Activated naive CD8-positive, alpha-beta T cell treated with anti-CD3 and anti-CD28 coated beads, Interleukin-2, amount 50 U/mL, for 16 hours (primary cell): ENCODE measurements at places on chromosomes 1 and 21.

- DNase-seq: no peak
These were observed 36.8 kb upstream of the DUSP10 start for GRCh38 chr1:221778535-221779142.

DNA sequence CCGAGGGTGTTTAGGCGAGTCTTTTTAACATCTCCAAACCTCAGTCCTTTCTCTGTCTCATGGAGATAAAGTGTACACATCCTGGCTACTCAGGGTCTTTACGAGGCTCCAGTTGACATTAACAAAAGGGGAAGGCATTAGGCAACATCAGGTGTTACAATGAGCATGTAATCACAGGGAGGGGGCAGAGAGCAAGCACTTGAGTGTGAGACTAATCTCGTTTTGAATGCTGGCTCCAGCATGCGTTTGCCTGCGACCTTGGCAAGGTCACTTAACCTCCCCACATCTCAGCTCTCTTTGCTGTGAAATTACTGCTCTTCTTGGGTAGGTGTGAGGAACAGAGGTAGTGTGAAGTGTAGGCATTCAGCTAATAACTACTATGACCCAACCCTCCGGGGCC lies 3.1 kb downstream of the TNNT2 start:
- no peak for DNase-seq

DNA sequence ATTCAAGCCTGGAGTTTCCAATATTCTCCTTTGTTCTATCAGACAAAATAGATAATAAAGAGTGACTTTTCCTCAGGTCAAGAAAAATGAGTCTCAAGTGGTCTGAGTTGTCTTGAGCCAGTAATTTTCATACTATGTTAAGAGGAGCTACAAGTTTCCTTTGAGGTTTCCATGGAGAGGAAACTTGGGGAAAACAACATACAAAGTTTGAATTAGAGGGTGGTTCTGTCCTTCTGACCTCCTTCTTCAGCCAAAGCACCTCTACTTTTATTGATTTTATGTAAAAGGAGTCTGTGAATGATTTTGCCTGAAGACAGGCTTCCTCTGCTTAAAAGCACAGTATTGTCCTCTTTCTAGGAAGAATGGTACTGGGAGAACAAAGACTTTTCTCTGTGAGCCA lies 497.2 kb upstream of the PKN2 start:
- DNase-seq: no peak

- DNase-seq: no peak
These were observed 82.9 kb downstream of the SSBP3 start for GRCh38 chr1:54323324-54323739.

GRCh38 chr1:221648201-221648600 lies 93.7 kb downstream of the DUSP10 start:
- no peak for DNase-seq

- DNase-seq: no peak
These were observed 64.8 kb downstream of the TSEN15 start for GRCh38 chr1:184116287-184116686.
